Activated CD4-positive, alpha-beta T cell treated with anti-CD3 and anti-CD28 coated beads, Interleukin-2, amount 10 ng/mL, durations not matched to agents 24 days and 14 days (primary cell): ENCODE measurements at places on chromosomes 11 and 22. TPM values are rescaled to one million over a fixed set of nuclear protein-coding genes. Genes with fewer than 3 reads are reported as not detected.

The ELF5 gene
- not detected in 2 replicates for total RNA-seq

The TIMM8B gene
- 86.3 and 89.7 TPM in 2 replicates for total RNA-seq

The TRPM5 gene
- not detected in 2 replicates for total RNA-seq

The SLC22A25 gene
- total RNA-seq = not detected in 2 replicates

The KCNK7 gene
- 0.69 and 1.3 TPM in 2 replicates for total RNA-seq

GRCh38 chr22:44443641-44444235, 54.3 kb downstream of the RTL6 start:
- no peak overlapping the region for H3K4me3 ChIP-seq
- no peaks in the 10 kb centered on the region for H3K4me1 ChIP-seq
- no peaks in the 10 kb centered on the region for H3K36me3 ChIP-seq
- H3K27ac ChIP-seq = no peak overlapping the region
- DNase-seq = no peak
- H3K27me3 ChIP-seq = peaks cover 2% of the 10 kb centered on the region

GRCh38 chr11:6604081-6604626, 580 bp downstream of the ILK start:
- no peak overlapping the region for H3K4me3 ChIP-seq
- peaks cover 36% of the 10 kb centered on the region for H3K36me3 ChIP-seq
- DNase-seq = peak; percentile 86
- peaks cover 33% of the 10 kb centered on the region for H3K4me1 ChIP-seq
- no peak overlapping the region for H3K27ac ChIP-seq

DNA sequence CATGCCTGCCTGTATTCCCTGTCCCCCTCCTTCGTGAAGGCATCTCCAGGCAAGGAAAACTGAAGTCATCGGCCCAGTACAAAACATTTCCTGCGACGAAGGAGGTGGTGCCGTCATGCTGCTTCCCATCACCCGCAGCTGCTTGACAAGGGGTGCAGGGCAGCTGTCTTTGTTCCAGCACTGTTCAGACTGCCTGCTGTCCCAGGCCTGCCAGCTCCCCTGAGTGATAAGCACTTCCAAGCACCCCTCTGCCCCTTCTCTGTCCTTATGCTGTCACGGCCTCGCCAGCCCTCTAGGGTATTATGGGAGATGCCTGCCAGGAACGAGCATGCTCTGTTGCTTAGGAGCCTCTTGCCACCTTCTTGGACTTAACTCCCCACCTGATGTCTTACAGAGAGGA, 37.1 kb upstream of the BSX start:
- no peak overlapping the region for H3K4me3 ChIP-seq
- peaks cover 6% of the 10 kb centered on the region for H3K4me1 ChIP-seq
- peaks cover 22% of the 10 kb centered on the region for H3K27me3 ChIP-seq
- no peaks in the 10 kb centered on the region for H3K36me3 ChIP-seq
- no peak for DNase-seq

GRCh38 chr22:25629613-25630012, 65.1 kb downstream of the GRK3 start:
- no peak for DNase-seq
- peaks cover under 1% of the 10 kb centered on the region for H3K36me3 ChIP-seq
- peaks cover 17% of the 10 kb centered on the region for H3K4me1 ChIP-seq

DNA sequence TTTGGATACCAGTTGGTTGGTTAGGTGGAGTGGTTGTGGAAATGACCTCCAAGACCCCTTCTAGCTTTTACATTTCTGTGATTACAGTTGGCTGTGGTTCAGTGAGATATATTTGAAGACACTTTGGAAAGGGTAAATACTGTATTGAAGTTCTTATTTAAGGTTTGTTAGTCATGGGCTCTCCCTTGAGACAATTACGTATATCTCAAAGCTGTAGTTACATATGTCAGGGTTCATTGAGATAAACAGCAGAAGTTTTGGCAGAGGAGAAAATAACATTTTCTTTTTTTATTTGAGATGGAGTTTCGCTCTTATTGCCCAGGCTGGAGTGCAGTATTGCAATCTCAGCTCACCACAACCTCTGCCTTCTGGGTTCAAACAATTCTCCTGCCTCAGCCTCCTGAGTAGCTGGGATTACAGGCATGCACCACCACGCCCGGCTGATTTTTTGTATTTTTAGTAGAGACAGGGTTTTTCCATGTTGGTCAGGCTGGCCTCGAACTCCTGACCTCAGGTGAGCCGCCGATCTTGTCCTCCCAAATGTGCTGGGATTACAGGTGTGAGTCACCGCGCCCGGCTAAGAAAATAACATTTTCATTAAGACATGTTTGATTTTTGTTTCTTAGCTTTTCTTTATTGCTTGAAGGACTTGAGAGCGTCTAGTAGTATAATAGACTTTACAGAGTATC, 1.9 kb downstream of the RNF121 start:
- peak overlapping the region; percentile 100 for H3K4me3 ChIP-seq
- DNase-seq = no peak
- H3K27me3 ChIP-seq = no peaks in the 10 kb centered on the region
- peaks cover 27% of the 10 kb centered on the region for H3K36me3 ChIP-seq

GRCh38 chr11:36211761-36212430, 77.3 kb downstream of the COMMD9 start:
- no peak overlapping the region for H3K4me3 ChIP-seq
- no peaks in the 10 kb centered on the region for H3K27me3 ChIP-seq
- no peaks in the 10 kb centered on the region for H3K36me3 ChIP-seq
- no peak for DNase-seq
- no peaks in the 10 kb centered on the region for H3K4me1 ChIP-seq
- H3K27ac ChIP-seq = no peak overlapping the region

DNA sequence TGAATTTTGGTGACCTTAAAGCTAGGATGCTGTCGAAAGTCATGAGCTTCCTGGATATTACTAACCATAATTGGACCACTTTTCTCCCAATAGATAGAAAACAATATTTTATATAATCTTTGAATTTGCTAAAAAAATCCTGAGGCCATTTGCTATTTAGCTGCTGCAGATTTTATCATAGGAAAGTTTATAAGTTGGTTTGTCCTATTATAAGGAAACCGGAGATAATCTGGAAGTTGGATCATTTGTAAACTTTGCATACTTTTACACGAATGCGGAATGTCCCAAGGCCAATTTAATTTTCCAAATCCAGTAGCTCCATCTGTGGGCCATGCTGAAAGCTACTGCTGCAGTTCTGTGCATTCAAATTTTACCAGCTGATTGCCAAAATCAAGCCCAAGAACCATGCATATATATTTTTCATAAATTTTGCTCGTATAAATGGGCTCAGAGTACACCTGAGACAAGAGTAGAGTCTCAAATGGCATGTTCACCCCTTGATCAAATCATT, 378.3 kb downstream of the FAM181B start:
- no peaks in the 10 kb centered on the region for H3K27me3 ChIP-seq
- H3K4me3 ChIP-seq = no peak overlapping the region
- no peak for DNase-seq

DNA sequence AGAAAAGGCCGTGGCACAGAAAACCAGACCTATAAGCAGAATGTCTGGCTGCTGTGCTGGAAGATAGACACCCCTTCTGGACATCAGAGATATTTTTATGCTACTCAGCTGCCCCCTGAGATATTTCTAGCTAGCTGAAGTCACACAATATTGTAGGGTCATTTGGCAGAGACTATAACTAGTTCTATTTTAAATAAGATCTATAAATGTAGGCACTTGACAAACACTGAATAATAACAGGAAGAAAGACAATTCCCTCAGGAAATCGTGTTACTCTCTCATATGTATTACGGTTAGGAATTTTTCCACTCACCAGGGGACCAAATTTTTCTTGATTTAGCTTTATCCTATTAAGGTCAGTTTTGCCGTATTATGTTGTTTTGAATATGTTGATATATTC, 845.4 kb downstream of the OPCML start:
- H3K4me1 ChIP-seq = peaks cover 3% of the 10 kb centered on the region
- H3K27me3 ChIP-seq = no peaks in the 10 kb centered on the region
- no peak overlapping the region for H3K27ac ChIP-seq
- no peaks in the 10 kb centered on the region for H3K36me3 ChIP-seq
- no peak overlapping the region for H3K4me3 ChIP-seq

DNA sequence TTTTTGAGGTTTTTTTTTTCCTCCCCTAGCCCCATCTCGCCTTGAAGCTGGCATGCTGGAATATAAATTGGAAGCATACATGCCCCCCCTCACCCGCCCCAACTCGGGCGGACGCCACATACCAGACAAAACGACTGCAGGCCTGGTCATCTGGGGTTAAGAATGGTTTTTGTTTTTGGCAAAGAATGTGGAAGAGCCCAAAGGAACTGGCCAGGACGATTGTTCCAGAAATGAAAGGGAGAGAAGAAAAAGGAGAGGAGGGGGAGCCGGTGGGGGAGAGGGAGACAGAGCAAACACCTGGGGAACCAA, 25.0 kb downstream of the MN1 start:
- no peaks in the 10 kb centered on the region for H3K36me3 ChIP-seq
- H3K27me3 ChIP-seq = peaks cover 7% of the 10 kb centered on the region
- H3K27ac ChIP-seq = no peak overlapping the region
- no peaks in the 10 kb centered on the region for H3K4me1 ChIP-seq

- no peaks in the 10 kb centered on the region for H3K4me1 ChIP-seq
- H3K27ac ChIP-seq = no peak overlapping the region
- H3K27me3 ChIP-seq = peaks cover 3% of the 10 kb centered on the region
- no peaks in the 10 kb centered on the region for H3K36me3 ChIP-seq
- DNase-seq = no peak
These were observed 148.3 kb upstream of the CADM1 start for GRCh38 chr11:115652496-115652895.

DNA sequence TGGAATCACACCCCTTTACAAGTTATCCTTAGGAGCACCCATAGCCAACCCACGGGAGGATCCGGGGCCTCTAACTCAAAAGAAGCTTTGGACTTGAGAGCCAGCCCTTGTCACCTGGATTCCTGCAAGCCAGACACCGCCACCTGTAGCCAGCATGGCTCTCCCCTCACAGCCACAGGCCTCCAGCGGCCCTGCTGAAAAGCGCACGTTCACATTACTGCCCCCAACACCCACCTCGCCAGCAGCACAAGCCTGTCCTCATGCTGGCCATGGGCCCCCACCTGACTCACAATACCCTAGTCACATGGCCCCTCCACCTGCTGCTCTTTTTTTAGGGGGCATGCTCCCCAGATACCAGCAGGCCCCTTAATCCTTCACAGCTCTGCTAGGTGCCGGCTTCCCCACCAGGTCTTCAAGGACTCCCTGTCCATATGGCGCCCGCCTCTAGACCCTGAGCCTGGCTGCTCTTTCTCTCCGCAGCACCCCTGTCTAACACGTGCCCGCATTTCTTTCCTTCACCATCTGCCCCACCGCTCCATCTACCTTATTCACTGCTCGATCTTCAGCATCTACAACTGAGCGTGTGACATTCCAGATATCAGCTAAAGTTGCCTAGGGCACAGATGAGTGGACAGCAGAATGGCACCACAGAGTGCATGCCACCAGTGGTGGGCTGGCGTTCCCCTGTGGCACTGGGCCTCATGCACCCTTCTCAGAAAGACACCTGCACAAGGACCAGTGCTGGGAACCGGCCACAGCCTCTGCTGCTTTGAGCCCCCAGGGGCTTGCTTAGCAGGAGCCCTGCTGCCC, 6.6 kb downstream of the CARS1 start:
- no peaks in the 10 kb centered on the region for H3K27me3 ChIP-seq
- H3K27ac ChIP-seq = peak overlapping the region; percentile 65
- peak overlapping the region; percentile 15 for H3K4me3 ChIP-seq
- no peak for DNase-seq
- H3K36me3 ChIP-seq = peaks cover 26% of the 10 kb centered on the region
